ENCODE measurements at places on chromosomes 6 and 20. TPM values are rescaled to one million over a fixed set of nuclear protein-coding genes. Genes with fewer than 3 reads are reported as not detected.

DNA sequence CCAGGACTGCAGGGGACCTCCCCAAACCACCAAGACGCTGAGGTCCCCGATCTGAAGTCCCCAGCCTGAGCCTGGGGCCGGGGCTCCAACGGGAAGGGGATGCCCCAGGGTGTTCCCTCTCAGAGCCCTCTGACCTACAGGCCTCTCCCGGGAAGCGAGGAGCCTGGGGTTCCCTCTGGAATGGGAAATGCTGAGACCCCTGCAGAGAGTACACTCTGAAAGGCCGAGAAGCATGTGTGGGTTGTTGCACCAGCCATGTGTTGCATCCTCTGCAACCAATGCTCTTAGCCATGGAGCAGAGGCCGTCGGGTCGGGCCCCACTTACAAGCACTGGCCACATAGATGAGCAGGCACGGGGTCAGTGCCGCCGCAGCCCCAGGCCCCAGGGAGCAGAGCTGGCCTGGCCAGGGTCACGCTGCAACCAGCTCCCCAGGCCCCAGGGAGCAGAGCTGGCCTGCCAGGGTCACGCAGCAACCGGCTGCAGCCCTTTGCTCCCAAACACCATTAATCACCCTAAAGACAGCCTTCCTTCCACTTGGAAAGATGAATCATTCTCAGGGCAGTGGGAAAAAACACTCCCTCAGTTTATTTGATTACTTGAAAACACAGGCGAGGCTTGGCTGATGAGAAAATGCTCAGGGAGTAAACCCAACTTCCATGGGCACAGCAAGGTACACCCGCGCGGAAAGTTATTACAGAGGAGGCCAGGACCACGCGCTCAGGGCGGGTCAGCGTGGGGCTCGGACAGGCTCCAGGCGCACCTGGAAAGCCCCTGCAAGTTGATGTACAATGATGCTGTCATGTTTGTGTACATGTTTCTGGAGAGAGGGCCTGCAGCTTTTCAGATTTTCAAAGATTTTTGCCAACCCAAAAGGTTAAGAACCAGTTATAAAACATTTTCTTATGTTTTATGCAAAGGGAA, 78.0 kb upstream of the AFDN start:
- no peak for DNase-seq

GRCh38 chr6:152355166-152355565, 282.0 kb downstream of the SYNE1 start:
- no peak for DNase-seq

DNA sequence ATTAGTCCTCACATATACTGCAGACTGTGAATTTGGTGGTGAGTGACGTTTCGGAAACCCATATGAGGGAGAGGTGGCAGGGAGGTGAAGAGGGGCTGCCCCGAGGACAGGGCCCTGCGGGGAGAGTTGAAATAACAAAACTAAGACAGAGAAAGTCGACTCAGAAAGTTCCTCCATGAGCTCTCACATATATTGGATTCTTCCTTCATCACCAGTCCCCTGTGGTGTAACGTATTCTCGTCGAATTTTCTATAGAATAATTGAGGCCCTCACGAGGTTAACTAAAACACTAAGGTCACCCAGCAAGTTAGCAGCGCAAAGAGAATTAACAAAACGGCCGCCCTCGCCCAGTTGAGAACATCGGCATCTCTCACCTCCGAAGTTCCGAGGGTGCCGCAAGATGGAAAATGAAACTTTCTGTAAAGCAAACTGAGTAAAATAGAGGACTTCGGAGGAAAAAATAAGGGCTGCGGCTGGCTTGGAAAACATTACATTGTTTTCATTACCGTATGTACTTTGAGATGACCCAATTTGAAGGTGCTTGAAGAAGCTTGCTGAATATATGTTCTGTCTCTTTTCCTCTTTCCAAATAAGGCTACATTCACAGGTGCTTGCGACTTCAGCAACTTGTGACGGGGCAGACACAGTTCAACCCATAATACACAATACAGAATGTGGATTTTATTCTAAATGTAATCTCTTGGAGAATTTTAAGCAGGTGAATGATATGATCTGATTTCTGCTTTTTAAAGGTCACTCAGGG, 490.9 kb upstream of the JARID2 start:
- peak; percentile 64 for DNase-seq

C20orf204 gene
- total RNA-seq: 3.7 TPM

TRERF1 gene
- 28.3 TPM for total RNA-seq

- DNase-seq: no peak
These were observed 78.7 kb upstream of the PHACTR3 start for GRCh38 chr20:59525500-59526241.

DNA sequence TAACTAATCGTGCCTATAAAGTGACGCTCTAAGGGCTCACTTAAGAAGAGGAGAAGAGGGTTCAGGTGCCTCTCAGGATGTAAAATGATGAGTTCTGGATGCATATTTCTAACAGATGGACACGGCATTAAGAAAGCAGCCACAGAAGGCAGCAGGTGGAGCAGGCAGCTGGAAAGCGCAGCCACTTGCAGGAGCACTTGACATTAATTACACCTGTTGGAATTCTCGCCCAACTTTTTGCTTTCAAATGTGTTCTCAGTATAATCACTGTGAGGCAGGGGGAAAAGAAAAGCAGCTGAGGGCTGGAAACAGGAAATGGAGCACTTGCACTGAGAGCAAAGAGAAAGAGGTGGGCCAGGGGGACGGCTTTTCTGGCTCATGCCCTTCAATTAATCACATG, 164.2 kb downstream of the NKAIN2 start:
- no peak for DNase-seq

DNA sequence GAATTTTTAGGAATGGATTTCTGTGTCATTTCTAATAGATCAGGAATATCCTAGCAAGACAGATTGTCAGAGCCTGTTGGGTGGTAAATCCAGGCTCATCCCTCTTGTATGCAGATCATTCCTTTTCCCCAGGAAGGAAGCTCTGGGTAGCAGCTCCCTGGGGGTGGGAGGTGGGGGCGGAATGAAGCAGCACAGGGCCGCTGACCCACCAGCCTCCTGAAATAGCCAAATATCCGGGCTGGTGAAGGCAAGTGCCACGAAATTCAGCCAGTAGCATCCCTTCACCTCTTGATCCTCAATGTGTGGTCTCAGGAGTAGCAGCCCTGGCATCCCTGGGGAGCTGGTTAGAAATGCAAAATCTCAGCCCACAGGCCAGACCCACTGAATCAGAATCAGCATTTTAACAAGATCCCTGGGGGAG, 256.9 kb downstream of the LRFN2 start:
- no peak for DNase-seq

GRCh38 chr20:50281831-50282591, 91.4 kb downstream of the CEBPB start:
- DNase-seq: no peak

DNA sequence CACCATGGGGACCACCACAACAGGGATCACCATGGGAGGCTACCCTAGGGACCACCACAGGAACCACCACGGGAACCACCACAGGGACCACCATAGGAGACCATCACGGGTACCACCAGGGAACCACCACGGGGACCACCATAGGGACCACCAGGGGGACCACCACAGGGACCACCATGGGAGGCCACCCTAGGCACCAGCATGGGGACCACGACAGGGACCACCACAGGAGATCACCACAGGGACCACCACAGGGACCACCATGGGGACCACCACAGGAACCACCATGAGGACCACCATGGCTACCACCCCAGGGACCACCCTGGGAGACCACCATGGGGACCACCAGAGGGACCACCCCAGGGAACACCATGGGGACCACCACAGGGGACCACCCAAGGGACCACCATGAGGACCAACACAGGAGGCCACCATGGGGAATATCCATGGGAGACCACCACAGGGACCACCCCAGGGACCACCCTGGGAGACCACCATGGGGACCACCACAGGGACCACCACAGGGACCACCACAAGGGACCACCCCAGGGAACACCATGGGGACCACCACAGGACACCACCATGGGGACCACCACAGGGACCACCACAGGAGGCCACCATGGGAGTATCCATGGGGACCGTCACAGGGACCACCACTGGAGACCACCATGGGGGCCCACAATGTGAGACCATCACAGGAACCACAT, 67.6 kb upstream of the MPC1 start:
- DNase-seq: no peak

- DNase-seq: no peak
These were observed 79.1 kb downstream of the TNFRSF21 start for GRCh38 chr6:47230579-47230978.

- no peak for DNase-seq
These were observed 46.9 kb downstream of the HLA-A start for GRCh38 chr6:29989211-29989610.

KIF25 gene
- not detected for total RNA-seq
